H9 (cell line): ENCODE measurements at places on chromosomes 16 and 17.

DNA sequence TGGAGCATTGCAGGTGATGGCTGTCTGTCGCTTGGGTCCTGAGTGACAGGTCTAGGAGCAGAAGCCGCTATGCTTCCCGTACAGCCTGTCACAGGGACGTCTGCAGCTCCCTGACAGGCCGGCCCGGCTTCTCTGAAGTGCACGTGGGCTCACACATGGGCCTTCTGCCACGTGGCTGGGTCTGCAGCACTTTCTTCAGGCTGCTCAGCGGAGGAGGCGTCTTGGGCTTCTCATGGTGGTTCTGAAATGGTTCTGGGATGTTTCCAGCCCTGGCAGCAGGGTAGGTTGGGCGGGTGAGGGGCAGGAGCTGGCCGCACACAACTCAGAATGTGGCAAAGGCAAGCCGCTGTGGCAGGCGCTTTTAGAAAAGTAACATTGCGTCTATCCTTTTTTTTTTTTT lies 80.3 kb upstream of the ZNF750 start:
- DNase-seq: no peak

- peak; percentile 63 for DNase-seq
Observed at GRCh38 chr16:67537270-67537635, 8.6 kb downstream of the RIPOR1 start.

GRCh38 chr16:11494433-11494832 lies 92.3 kb downstream of the LITAF start:
- peak; percentile 58 for DNase-seq

DNA sequence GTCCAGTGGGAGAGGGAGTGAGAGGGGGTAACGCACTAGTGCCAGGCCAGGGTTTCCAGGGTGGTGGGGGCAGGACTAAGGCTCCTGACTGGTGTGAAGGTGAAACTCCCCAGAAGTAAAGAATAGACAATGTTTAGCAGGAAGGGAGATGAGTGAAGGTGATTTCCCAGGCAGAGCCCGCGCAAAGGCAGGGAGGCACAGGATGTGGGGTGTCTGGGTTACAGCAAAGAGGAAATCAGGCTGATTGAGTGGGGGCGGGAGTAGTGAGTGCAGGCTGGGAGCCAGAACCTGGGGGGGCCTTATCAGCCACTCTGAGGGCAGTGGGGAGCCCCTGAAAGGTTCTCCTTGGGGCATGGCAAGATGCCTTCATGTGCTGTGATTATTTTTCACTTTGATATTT lies 167.5 kb downstream of the UTP18 start:
- DNase-seq: no peak

GRCh38 chr16:87855852-87856715 lies 13.2 kb downstream of the SLC7A5 start:
- DNase-seq: no peak

- no peak for DNase-seq
Observed at GRCh38 chr17:69325518-69326376, 1.2 kb downstream of the ABCA5 start.

DNA sequence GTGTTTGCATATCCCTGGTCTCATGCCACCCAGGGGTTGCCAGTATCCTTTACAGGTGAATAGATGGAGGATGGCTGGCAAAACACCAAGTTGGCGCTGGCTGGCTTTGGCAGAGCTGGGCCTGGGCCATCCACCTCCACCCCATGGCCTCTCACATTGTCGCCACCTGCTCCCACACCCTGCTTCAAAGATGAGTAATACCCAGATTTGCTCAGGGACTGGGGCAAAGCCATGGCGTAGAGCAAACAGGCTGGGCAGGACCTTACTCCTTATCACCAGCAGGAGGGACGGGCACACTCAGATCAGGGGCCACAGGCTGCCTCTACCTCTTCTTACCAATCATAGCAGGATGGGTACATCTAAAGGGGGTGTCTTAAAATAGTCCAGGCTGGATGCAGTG lies 24.3 kb downstream of the PLA2G10 start:
- peak; percentile 30 for DNase-seq

DNA sequence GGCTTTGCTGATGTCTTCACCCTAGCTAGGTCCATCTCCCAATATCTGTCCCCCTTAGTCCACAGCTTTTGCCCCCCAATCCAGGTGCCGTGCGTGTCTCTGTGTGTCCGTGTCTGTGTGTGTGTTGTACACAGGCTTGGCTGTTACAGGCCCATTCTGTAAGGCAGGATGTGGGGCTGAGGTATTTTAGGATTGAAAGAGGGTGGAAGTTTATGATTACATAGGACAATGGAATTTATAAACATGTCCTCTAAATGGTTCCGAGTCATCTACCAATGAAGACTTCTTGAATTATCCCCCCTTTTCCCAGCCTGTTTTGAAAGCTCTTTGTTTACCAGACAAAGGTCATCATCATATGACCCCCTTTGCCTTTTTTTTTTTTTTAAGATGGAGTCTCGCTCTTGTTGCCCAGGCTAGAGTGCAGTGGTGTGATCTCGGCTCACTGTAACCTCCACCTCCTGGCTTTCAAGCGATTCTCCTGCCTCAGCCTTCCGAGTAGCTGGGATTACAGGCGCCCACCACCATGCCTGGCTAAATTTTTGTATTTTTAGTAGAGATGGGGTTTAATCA lies 21.9 kb downstream of the ACE start:
- no peak for DNase-seq

DNA sequence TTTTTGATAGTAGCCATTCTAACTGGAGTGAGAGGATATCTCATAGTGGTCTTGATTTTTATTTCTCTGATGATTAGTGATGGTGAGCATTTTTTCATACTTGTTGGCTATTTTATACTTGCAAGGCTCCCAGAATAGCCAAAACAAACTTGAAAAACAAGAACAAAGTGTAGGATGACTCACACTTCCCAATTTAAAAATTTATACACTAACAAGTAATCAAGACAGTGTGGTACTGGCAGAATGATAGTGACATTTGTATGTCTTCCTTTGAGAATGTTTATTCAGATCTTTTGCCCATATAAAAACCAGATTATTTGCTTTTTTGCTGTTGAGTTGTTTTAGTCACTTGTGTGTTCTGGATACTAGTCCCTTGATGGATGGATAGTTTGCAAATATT lies 17.8 kb downstream of the SPECC1 start:
- DNase-seq: no peak

- no peak for DNase-seq
Observed at GRCh38 chr16:57184887-57185445, 873 bp downstream of the PSME3IP1 start.

- peak; percentile 83 for DNase-seq
Observed at GRCh38 chr16:54651440-54652195, 279.0 kb upstream of the IRX5 start.

DNA sequence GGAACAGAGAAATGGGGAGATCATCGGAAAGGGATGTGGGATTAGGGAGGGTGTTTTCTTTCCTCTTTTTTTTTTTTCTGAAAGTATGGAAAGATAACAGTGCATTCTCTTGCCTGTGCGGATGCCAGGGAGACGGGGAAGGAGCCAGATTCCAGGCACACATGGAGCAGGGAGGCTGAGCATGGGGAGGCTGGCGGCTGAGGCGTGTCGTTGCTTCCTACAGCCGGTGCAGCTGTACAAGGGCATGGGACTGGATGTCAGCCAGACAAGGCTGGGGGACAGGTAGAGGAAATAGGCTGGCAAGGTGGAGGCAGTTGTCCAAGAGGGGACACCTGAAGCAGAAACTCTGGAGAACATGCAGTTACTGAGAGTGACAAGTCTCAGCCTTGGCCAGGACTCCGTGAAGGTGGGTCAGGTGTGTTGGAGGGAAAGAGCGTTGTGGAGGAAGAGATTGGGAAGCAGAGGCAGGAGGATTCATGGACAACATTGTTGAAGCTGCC lies 16.6 kb upstream of the ADORA2B start:
- no peak for DNase-seq

DNA sequence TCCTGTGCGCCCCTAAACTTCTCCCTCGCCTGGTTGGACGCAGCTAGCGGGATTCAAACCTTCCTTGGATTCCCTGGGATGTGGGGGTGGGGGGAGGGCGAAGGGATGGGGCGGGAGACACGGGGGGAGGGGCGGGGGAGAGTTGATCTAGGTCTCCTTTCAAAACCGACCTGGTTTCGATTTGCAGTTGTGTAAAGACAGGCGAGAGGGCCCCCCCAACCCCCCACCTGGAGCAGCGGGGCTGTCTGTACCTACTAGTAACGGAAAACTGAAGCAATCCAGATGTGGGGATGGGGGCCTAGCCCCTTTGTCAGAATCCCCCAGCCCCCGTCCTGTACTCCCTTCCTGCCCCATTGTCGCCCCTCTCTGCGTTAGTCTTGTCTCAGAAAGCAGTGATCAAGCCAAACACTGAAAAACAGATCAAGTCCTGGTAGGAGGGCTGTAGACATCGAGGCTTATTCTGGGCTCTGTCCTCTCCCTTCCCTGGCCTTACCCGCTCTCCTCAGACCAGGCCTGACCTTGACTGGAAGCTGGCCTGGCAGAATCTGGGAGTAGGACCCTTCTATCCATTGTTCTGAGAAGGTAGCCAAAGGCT lies 902 bp downstream of the DLX4 start:
- DNase-seq: no peak

- DNase-seq: no peak
Observed at GRCh38 chr16:14366974-14367707, 262.9 kb downstream of the PARN start.

DNA sequence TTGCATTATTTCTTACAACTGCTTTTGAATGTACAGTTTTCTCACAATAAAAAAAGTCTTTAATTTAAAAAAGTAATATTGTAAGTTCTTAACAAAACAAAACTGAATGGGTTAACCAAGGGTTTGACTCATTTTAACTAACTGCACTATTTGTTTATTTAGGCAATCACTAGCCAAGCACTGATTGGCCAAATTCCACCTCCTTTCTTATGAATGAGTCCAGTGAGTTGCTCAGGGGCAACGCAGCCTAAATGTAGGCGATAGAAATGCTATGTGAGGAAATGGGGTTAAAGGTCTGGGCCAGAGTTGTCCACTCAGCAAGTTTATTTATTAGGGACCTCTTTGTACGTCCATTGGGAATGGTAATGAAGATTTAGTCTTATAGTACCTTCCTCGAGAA lies 89.6 kb upstream of the MAF start:
- no peak for DNase-seq

DNA sequence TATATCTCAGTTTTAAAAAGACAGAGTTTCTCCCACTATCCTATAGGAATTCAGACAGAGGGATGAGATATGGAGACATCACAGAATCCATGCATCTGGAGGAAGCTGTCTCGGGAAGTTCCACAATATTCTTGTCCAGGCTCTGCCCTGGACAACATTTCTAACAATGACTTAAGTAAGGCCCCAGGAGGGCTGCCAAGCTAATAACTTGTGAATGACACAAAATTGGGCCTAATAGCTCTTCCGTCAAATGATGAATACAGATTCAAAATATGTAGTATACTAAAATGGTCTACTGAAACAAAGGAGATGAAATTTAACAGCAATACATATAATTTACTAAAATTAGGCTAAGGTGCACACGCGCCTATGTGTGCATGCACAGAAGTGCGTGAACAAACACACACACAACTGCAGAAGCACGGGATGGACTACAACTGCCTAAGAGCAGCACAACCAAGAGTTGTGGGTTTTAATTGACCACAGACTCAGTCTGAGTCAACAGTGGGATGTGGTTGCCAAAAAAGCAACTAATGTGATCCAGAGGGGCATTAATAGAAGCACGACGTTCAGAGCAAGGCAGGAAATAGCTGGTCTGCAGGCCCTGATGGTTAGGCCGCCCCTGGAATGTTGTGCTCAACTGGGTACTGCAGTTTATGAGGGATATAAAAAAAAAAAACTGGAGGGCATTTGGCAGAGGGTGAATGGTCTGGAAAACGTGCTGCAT lies 26.3 kb upstream of the HS3ST2 start:
- no peak for DNase-seq
